ENCODE measurements at places on chromosomes 11 and 22. TPM values are rescaled to one million over a fixed set of nuclear protein-coding genes. Genes with fewer than 3 reads are reported as not detected.

The SLC17A6 gene
- total RNA-seq, result not detected

The LTBP3 gene
- 47.3 TPM for total RNA-seq

The UCP3 gene
- total RNA-seq, result not detected

The ANO5 gene
- total RNA-seq, result not detected

The KCNE3 gene
- not detected for total RNA-seq

The CLMP gene
- total RNA-seq, result 25.7 TPM

The KCNQ1OT1 gene
- 0.37 TPM for total RNA-seq

The FXYD2 gene
- total RNA-seq, result not detected

The POU2AF2 gene
- not detected for total RNA-seq

Measured in airway epithelial cell (primary cell).